ENCODE measurements at places on chromosomes 5 and 9.
A peak's percentile ranks its signal among the peaks of the same experiment; 100 is the strongest.

GRCh38 chr5:68074633-68075032 is 140.9 kb upstream of the PIK3R1 start:
- DNase-seq = no peak

DNA sequence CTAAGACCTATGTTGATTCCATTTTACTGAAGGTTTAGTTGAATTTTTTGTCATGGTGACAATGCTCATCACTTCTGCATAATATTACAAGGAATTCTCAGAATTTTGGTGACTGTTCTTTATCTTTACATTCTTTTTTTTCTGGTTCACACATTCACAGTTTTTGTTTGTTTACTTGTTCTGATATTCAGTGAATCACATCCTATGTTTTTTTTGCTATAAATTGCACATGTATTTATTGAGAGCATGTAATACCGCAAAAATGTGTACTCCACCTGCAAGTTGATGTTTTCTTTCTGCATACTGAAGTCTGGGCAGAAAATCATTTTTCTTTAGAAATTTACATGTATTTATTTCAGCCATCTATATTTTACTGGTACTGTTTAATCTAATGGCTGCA is 261.9 kb upstream of the CDH10 start:
- no peak for DNase-seq

DNA sequence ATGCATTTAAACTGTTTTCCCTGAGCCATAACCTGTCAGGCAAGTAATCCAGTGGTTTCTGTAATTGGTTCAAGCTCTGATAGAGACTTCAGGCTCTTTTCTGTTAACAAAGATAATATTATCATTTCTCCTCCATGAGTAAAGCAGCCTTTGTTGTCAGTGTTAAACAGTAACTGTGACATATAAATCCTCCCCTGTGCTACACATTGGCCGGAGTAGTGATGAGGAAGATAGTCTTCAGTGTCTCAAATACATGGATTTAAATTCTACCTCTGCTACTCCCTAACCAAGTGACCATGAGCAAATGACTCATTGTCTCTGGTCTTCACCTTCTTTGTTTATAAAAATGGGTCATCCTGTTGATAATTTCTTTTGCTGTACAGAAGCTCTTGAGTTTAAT is 615.5 kb upstream of the CHD1 start:
- no peak for DNase-seq

- peak; percentile 65 for DNase-seq
Observed at GRCh38 chr9:129282272-129282671, 104.2 kb upstream of the IER5L start.

DNA sequence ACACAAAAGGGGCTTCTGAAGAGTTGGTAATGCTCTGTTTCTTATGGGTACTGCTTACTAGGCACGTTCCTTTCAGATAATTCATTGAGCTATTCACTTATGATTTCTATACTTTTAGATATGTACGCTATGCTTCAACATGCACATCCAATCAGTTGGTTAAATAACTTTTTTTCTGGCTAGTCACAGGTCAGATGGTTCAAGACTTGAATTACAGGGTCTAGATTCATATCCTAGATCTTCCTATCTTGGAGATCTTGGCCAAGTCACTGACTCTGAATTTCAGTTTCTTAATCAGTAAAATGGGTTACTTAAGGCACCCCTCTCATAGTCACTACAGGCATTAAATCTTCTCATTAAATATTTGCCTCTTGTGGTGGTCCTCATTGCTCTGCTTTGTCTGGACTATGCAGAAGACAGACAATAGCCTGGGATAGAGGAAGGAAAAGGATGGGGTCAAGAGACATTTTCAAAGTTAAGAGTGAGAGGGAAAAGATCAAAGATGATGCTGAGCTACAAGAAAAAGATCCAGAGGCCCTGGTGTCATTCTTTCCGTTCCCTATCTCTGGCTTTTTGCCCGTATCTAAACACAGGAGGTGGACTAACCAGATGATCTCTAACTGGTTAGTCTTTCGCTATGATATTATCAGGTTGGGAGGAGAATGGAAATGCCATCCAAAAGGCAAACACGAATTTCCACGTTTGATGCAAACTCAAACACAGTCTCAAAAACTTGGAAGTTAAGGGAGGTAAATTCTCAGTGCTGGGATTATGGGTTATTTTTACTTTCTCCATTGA is 1.8 kb upstream of the CCDC180 start:
- no peak for DNase-seq
